ENCODE measurements at places on chromosomes 13 and 19. TPM values are rescaled to one million over a fixed set of nuclear protein-coding genes. Genes with fewer than 3 reads are reported as not detected.

DNA sequence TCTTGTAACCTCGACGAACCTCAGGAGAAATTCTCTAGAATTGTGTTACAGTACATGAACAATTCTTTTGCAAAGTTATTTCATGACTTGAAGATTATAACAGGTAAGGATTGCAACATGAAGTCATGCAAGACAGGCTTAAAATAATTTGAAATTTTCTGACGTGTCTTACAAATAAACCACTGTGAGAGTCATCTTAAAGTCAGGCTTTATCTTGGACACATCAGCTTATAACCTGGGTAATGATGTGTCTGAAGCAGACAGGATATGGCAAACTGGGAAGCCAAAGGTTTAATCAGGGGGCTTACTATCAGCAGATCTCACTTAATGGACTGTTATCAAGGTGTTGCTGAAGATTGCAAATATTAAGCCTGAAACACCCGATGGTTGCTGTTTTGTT lies 407.8 kb downstream of the KLF5 start:
- peak; percentile 38 for DNase-seq

DNA sequence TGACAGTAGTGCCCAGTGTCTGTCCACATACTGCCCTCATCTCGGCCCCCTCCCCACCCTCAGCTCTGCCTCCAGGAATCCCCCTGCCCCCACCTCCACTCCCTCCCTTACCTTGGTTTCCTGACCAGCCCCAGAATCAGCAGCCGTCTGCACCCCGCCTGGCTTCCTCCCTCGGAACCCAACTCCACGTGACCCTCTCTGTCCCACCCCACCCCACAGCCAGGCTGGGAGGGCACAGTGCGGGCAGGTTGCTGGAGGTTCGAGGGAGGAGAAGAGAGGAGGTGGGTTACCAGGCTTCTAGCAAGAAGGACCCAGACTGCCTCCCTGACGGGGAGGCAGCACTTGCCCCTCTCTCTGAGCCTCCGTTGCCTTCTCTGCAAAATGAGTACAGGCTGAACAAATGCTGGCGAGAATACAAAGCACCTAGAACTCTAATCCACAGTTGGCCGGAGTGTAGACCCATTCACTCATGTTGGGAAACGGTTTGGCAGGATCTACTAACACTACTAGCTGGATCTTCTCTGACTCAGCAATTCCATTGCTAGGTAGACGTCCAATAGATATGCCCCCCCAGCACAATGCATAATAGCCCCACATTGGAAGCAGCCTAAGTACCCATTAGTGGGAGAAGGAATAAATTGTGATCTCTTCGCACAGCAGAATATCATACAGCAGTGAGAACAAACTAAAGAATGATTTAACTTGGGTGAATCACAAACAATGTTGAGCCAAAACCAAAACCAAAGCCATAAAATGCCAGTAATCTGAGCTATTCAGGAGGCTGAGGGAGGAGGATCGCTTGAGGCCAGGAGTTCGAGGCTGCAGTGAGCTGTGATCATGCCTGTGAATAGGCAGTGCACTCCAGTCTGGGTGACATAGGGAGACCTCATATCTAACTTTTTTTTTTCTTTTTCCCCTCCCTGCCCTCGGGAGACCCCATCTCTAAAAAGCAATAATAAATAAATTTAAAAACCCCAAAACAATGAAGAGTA lies at the start of gene RASAL3:
Gene RASAL3, minus strand, starts transcription at position 151 of the 992 bp plus-strand sequence. CDS start 186 bp downstream, outside the sequence.
- DNase-seq, result no peak

MADCAM1 gene
- total RNA-seq, result 0.10 TPM

GNG7 gene
- total RNA-seq, result 0.10 TPM
